Muscle of back (tissue), 13 donors: ENCODE measurements at places on chromosomes 6 and 20. TPM values are rescaled to one million over a fixed set of nuclear protein-coding genes. Genes with fewer than 3 reads are reported as not detected.

Gene TMC2
- polyA plus RNA-seq, result not detected

Gene PRPH2
- 2.4 TPM for polyA plus RNA-seq

Gene C6orf58
- not detected for polyA plus RNA-seq

DNA sequence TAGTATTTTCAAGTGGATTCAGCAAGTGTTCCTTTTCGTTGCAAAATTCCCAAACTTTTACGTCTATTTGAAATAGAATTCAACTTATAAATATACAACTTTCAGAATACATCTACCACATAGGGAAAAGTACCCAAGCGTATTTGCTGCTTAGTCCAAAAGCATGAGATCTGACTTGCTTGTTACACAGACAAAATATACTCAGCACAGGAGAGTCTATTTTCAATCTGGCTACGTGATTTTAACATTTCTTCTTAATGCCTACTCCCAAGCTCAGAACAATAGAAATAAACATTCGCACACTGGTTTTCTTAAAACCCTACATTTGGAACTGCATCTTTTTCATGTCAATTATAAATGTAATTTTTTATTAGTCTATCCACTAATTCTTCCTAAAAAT lies 672 bp downstream of the PKHD1 start:
- DNase-seq, result no peak

- DNase-seq, result no peak
These were observed 37.9 kb upstream of the IRAK1BP1 start for GRCh38 chr6:78829407-78829806.

GRCh38 chr20:19407736-19408135 lies 195.3 kb downstream of the SLC24A3 start:
- no peak for DNase-seq

DNA sequence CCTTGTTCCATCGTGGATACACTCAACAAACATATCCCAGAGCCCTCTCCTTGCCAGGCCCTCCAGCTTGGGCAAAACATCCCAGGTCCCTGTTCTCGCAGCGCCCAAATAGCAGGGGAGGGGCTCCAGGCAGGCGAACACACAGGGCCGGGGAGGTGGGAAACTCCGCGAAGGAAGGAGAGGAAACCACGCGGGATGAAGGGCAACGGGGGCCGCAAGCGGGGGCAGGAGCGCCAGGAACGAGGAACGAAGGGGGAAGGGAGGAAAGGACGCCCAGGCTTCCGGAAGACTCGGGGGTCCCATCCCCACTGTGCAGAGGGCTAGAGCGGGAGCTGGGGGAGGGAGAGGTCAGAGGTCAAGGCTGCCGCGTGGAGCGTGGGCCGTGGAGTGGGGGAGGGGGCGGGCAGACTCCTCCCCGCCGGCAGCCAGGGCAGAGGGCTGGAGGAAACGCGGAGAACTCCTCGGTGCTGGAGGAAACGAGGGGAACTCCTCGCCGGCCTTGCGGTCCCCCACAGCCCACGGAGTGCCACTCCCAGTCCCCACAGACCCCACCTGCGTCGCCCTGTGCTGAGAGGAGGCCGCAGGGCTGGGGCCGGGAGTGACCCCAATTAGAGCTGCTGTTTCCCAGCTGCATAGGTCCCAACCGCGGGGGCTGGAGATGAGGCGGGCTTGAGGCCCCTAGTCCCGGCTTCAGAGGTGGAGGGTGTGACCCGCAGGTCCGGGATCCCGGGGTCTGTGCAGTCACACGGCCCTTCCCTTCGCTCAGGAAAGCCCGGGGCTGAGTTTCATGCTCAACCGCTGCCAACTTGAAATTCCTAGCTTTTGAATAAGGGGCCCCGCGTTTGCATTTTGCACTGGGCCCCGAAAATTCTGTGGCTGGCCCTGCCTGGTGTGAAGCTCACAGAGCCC lies 1.2 kb upstream of the RBM38 start:
- peak; percentile 58 for DNase-seq

DNA sequence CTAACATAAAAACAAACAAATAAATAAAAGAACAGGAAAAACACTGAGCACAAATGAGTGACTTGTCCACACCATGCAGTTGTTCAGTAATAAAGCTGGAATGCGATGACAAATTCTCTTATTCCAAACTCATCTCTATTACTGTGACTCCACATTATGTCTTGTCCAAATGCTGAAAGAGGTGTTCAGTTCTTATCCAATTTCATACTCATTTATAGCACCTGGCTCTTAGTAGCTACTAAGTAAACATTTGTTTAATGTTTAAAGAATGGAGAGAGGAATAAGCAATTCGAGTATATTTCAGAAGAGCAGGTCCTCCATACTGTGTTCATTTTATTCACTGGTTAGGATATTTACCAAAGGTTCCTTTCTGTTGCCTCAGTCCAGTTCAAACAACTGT lies 439.0 kb upstream of the JAG1 start:
- no peak for DNase-seq

- DNase-seq, result peak; percentile 7
These were observed 83.5 kb upstream of the PROKR2 start for GRCh38 chr20:5400164-5400762.

GRCh38 chr6:2993755-2994317 lies 5.9 kb upstream of the NQO2 start:
- DNase-seq, result no peak

GRCh38 chr6:12605888-12606345 lies 110.7 kb upstream of the PHACTR1 start:
- peak; percentile 63 for DNase-seq
